ENCODE measurements at places on chromosomes 4 and X.

GRCh38 chr4:102302762-102303161, 42.5 kb downstream of the SLC39A8 start:
- no peaks in the 10 kb centered on the region for H3K27me3 ChIP-seq
- H3K36me3 ChIP-seq, result peaks cover 24% of the 10 kb centered on the region
- DNase-seq, result no peak
- no peak overlapping the region for H3K4me3 ChIP-seq

DNA sequence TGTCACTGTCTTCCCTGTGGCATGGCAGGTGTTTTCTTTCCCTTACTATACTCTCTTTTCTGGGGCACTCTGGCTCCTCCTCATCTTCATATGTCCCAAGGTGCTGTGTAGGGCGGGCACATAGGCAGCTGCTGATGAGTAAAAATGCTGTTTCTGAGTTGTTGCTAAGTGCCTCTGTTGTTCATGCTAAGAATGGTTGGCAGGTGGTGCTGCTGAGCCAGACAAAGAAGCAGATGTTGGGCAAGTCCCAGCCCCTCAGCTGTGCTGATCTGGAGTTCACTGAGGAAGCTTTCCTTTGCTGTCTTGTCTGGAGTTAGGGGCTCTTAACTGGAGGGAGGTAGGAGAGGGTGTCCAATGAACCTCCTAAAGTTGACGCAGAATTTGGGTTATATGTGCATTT, 40.6 kb downstream of the HADH start:
- peaks cover 69% of the 10 kb centered on the region for H3K4me1 ChIP-seq
- peak; percentile 89 for DNase-seq
- H3K27me3 ChIP-seq, result no peaks in the 10 kb centered on the region
- peak overlapping the region; percentile 97 for H3K27ac ChIP-seq
- peak overlapping the region; percentile 45 for H3K4me3 ChIP-seq

GRCh38 chrX:110015915-110016314, 13.0 kb downstream of the TMEM164 start:
- H3K4me1 ChIP-seq, result peaks cover 9% of the 10 kb centered on the region
- DNase-seq, result no peak
- no peak overlapping the region for H3K27ac ChIP-seq

DNA sequence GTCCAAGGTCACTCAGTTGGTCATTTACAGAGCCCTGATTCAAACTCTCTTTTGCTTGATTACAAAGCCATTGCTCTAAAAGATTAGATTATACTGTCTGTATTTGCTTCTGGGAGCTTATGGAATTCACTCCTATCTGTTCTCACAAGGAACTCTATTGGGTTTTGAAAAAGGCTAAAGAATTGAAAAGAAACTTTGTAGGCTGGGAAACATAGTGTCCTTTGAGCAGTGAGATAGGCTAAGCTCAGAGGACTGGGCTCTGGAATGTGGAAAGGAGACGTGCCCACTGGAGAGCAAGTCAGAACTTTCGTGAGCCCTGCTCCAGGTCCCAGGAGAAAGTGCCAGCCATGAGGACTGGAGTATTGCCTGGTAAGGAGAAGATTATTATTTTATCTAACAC, at the start of gene RTL9:
TSS of gene RTL9 (plus strand) at position 301 of the 400 bp plus-strand sequence. CDS start 91,770 bp downstream, outside the sequence.
- no peak for DNase-seq
- H3K4me3 ChIP-seq, result no peak within 1 kb of the TSS
- H3K36me3 ChIP-seq, result no peaks in the 10 kb centered on the region
- no peaks in the 10 kb centered on the region for H3K27me3 ChIP-seq
- no peaks in the 10 kb centered on the region for H3K4me1 ChIP-seq

GRCh38 chr4:76539979-76540378, 105.0 kb downstream of the SHROOM3 start:
- no peaks in the 10 kb centered on the region for H3K36me3 ChIP-seq
- H3K27me3 ChIP-seq, result no peaks in the 10 kb centered on the region
- DNase-seq, result no peak
- peaks cover 4% of the 10 kb centered on the region for H3K4me1 ChIP-seq
- H3K27ac ChIP-seq, result no peak overlapping the region
- no peak overlapping the region for H3K4me3 ChIP-seq

GRCh38 chr4:175253184-175253902, 335.2 kb downstream of the ADAM29 start:
- H3K27ac ChIP-seq, result no peak overlapping the region
- H3K4me3 ChIP-seq, result no peak overlapping the region
- no peaks in the 10 kb centered on the region for H3K36me3 ChIP-seq
- no peaks in the 10 kb centered on the region for H3K27me3 ChIP-seq
- DNase-seq, result no peak

- DNase-seq, result no peak
- no peak overlapping the region for H3K27ac ChIP-seq
- H3K36me3 ChIP-seq, result no peaks in the 10 kb centered on the region
- H3K4me3 ChIP-seq, result no peak overlapping the region
- no peaks in the 10 kb centered on the region for H3K4me1 ChIP-seq
- H3K27me3 ChIP-seq, result no peaks in the 10 kb centered on the region
Observed at GRCh38 chr4:178963446-178964045, 1521.3 kb upstream of the AGA start.

DNA sequence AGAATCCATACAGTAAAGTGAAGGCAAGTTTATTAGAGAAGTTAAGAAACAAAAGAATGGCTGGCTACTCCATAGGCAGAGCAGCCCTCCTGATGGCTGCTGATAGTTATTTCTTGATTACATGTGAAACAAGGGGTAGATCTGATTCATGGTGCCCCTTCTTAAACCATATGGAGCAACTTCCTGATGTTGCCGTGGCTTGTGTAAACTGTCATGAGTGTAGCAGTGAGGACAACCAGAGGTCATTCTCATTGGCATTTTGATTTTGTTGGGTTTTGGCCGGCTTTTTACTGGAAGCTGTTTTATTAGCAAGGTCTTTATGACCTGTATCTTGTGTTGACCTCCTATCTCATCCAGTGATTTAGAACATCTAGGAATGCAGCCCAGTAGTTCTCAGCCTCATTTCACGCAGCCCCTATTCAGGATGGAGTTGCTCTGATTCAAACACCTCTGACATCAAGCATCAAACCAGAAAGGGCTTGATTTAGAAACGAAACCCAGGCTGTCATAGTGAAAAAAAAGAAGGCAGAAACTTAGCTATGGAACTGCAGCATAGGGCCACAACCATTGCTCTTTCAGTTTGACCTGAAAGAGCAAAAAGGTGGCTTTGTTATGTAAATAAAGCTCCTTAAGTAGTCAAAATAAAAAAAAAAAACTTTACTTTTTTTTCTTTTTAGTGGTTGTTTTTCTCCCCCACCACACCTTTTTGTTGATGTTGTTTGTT, 37.8 kb downstream of the SPCS3 start:
- H3K27ac ChIP-seq, result no peak overlapping the region
- no peaks in the 10 kb centered on the region for H3K4me1 ChIP-seq
- peaks cover 3% of the 10 kb centered on the region for H3K27me3 ChIP-seq

- no peak for DNase-seq
- peaks cover 14% of the 10 kb centered on the region for H3K27me3 ChIP-seq
- H3K4me1 ChIP-seq, result peaks cover 27% of the 10 kb centered on the region
- no peak overlapping the region for H3K4me3 ChIP-seq
- no peak overlapping the region for H3K27ac ChIP-seq
Observed at GRCh38 chr4:184856277-184856609, 30.5 kb upstream of the ACSL1 start.

All from activated CD8-positive, alpha-beta T cell treated with anti-CD3 and anti-CD28 coated beads for 36 hours (primary cell).